ENCODE measurements at places on chromosomes 2 and 18.

DNA sequence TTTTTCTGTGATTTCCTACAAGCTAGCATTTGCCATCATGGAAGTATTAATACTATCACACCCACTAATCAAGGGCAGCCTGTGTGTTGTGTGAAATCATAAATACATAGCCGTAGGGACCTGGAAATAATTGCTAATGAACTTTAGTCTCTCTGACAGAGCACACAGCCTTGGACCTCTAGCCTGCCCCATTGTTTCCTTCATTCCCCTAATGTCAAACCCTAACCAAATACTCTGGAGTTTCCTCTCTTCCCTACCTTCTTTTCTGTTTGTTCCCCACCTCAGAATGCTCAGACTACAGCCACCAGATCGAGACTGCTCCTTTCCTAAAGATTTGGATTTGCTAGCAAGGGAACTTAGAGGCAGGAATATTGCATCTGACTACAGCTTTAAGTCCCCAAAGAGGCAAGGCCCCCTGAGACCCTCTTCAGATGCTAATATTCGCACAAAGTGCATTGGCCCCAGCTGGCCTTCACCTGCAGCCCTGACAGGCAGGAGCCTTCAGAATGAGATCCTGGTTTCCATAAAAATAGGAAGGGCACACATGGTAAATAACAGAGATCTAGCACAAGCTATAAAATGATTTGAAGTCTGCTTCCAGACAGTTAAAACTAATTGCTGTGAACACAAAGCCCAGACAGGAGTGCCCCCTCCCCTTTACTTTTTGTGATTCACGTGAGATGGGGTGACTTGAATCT is 279.2 kb upstream of the DCC start:
- DNase-seq, result no peak

DNA sequence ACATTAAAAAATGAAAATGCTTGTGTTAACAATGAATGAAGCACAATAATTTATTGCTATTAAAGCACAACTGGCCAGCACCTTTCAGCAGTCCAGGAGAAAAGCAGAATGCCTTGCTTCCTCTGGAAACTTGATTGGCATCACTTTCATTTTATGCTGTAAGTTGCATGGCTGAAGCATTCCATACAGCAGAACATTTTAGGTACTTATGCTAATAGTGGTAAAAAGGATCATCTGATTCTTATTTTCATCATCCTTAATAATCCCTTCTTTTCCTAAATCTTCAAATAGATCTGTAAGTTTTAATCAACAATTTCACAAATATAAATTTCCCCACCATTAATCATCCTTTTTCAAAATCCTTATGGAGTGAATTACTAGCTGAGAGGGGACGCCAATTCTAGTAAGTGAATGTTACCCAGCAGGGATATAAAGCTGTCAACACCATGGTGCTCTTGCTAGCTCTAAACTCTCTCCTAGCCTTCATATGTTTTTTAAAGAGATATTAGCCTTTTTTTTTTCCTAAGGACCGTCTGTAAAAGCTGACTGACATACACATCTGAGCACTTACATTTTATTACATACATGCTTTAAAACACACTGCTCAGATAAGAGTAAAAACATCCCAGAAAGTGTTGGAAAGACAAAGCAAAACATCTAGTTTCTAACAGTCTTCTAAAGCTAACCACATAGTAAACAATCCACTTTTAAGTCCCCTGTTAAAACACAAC is 5.3 kb downstream of the SATB2 start:
- no peak for DNase-seq

DNA sequence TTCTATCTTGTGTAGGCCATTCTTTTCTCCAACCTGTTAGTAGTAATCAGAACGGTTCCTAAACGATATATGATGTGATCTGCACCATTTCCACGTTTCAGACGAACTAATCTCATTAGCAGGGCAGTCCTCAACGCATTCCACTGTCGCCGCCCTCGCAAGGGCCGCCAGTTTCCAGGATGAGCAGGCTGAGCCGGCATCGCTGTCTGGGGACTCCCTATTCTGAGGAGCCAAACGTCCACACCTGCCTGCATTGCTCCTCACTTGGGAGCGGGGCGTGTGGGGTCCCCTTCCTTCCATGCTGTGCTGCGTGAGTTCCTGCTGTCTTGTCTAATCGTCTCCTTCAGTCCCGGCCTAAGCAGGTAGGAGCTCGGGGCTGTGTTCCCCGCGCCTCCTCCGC is 76.6 kb downstream of the PSMG2 start:
- DNase-seq, result no peak

DNA sequence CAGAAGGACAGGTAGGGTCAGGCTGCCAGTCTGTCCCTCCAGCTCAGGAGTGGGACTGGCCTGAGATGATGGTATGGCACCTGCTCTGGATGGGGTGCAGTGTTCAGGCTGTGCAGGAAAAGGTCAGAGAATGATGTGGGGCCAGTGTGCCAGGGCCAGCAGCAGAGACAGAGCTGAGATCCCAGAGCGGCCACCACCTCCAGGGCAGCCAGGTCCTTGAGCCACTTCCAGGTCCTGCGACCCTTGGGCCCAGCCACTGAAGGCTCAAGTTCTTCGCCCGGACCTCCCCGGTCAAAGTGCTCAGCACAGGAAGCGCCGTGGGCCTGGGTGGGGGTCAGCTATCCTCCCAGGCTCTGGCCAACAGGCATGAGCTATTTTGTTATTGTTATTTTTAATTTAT is 12.1 kb upstream of the ARMC9 start:
- DNase-seq, result no peak

DNA sequence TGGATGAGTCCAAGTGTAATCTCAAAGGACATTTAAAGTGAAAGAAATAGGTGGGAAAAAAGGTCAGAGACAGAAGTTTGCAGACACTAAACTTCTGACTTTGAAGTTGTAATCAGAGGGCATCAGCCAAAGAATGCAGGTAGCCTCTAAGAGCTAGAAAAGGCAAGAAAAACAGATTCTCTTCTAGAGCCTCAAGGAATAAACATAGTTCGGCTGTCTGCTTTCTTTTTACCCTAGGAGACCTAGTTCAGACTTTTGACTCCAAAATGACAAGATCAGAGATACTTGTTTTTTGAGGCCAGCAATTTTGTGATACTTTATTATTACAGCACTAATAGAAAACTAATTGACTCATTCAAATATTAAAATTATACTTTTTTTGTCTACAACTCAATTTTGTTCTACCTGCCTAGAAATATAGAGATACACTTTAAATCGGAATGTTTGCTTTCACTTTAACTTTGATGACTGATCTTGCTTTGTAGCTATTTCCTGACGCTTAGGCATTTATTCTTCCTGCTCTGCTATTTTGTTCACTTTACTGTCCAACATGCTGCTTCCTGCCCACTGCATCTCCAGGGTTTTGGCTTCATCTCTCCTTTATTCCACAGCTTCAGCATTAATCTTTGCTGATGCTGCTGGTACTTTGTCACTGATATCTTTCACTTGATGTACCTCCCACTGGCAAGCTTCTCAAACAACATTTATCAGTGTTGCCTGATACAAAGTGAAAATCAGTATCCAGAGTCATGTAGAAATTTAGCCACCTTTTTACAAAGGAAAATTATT is 272.5 kb downstream of the DSEL start:
- no peak for DNase-seq

GRCh38 chr2:167748536-167748935 is 498.9 kb downstream of the STK39 start:
- DNase-seq, result no peak

DNA sequence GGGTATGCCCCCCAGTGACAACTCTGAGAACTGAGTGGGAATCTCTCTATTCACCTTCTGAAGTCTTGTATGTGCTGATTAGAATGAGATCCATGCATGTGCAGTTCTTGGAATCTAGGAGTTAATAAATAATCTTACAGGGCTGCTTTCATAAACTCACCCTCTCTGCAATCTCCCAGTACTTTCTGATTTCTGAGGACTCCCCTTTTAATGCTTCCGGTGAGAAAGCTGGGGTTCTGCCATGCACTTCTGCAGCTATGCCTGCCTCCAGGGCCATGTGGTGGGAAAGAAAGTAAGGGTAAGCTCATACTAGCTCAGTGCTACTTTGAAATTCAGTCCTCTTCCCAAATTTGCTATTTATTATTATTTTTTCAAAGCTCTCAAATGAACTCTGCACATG is 432.9 kb downstream of the MTX2 start:
- DNase-seq, result no peak

- no peak for DNase-seq
Observed at GRCh38 chr18:10379522-10379921, 74.9 kb upstream of the APCDD1 start.

DNA sequence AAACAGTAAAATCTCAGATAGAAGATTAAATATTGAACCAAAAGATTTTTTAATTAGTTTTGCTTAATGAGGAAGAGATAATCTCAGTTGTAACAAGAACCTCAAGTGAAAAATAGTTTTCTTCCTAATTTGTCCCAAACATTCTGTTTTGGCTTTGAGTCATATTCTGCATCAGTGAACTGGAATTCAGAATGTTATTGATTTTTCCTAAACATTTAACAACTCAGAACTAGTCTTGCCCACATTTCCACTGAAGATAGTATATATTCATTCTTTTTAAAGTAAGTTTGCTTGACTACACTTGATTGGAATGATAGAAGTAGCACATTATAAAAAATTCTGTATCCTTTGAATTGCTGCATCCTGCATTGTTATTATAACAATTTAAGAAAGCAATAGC is 85.7 kb upstream of the UGP2 start:
- DNase-seq, result no peak

GRCh38 chr18:25061395-25061794 is 290.6 kb downstream of the ZNF521 start:
- no peak for DNase-seq

GRCh38 chr2:105187531-105187930 is 54.0 kb upstream of the GPR45 start:
- no peak for DNase-seq

DNA sequence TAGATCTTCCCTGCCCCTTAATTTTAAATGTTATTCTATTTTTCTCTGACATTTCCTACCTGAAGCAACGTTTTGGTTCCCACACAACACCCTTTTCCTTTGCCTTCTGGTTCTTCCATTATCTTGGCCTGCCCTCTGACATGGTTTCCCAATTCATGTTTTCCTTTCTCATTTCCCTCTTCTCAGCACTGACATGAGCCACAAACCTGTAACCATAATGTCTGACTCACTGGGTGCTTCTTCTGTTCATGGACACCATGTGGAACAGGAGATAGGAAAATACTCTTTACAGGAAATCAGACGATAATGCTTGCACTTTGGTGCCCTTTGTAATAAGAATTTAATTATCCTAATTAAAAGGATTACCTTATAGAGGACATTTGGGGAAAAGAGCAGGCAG is 142.0 kb downstream of the ZEB2 start:
- no peak for DNase-seq

GRCh38 chr18:68387246-68387645 is 327.7 kb downstream of the TMX3 start:
- DNase-seq, result no peak

DNA sequence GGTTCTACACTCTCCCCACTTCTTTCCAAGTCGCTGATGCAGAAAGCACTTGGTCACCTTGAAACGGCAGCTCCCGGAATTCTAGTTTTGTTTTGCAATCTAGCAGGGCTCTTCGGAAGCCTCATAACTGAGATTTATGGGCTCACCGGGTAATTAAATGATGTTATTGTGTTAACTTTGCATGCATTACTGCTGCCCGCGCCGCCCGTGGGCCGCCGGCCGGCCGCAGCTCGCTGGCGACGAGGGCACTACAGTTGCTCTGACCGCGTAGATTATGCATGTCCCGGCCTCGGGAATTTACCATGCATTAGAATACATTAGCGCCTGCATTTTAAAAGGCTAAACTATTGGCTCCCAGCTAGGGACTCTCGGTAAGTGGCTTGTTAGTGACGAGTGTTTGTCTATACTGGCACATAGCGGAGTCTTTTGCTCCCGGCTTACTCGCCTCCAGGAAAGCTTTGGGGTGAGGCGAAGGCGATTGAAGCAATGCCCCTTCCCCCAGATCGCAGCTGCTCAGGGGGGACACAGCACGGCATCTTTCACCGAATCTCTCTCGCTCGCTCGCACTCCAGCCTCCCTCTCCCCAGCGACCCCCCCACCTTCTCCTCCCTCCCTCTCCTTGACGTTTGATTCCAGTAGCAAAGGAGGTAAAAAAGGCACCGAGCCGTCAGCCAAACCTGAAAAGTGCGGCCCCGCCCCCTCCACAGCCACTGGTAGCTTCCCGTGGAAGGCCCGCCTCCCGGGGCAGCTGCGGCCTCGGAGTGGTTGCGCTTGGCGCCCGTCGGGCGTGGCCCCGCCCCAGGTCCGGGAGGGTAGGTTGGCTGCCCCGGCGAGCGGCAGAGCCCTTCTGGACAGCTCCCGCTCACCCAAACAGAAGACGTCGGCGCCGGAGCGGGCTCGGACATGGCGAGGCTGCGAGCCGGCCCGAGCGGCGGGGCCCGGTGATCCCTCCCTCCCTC is at the start of gene ONECUT2:
TSS of gene ONECUT2 (plus strand) at position 839 of the 959 bp plus-strand sequence. CDS start 343 bp downstream, outside the sequence.
- DNase-seq, result peak; percentile 99

DNA sequence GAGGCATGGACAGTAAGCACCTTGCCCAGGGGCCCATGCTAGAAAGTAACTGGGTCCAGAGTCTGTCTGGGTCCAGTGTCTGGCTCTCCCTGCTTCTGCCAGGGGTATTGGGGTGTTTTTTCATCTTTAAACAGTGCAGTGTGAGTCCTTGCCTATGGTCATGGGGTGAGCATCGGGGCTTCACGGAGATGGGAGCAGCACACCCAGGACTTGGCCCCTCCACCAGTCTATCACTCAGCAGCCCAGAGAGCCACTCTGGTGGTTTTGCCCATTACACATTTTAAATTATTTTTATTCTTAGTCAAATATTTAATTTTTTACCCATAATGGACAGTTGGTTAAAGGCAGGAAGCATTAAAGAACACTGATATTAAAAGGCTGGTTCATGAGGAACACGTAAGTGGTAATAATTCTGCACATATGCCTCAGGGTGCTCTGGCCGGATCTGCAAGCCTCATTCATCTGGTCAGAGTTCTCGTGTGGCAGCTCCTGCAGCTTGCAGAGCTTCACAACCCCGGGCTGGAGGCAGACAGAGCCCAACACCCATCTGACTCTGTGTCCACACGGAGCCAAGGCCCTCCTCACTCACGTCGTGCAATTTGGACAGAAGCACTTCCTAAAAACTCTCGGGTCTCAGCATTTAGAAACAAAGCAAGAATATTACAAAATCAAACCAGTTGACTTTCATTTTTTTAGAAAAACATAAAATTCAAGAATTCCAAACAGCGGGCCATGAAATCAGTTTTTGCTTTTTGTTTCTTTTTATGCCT is 204.1 kb downstream of the CTIF start:
- no peak for DNase-seq

DNA sequence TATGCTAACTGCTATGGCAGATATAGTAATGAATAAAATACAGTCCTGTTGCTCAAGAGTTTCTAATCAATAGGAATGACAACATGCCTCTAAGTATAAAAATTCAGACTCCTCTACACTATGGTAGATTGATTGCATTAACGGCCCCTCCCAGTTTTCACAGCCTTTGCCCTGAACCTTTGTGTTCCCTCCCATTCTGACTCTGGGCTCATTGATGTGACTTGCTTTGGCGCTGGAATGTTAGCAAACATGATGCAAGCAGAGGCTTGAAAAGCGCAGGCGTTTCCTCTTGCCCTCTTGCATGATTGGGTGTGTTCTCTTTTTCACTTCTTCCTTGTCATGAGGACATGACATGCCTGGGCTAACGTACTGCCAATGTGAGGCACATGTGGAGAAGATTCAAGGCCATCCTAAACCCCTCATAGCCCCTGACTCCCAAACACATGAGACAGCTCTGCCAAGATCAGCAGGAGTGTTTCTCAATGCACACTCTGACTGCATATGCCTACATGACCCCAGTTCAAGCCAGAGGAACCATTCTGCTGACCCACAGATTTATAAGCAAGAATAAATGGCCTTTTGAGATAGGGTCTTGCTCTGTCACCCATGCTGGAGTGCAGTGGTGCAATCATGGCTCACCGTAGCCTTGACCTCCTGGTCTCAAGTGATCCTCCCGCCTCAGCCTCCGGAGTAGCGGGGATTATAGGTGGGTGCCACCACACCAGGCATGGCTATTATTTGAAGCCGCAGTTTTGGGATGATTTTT is 49.7 kb upstream of the CD28 start:
- peak; percentile 11 for DNase-seq
